Cardiac fibroblast (primary cell): ENCODE measurements at places on chromosomes 4 and X.

- no peak for DNase-seq
Measured at GRCh38 chr4:13539619-13540445, 4.5 kb downstream of the NKX3-2 start.

- DNase-seq: peak; percentile 46
Measured at GRCh38 chrX:115499112-115499805, 61.7 kb upstream of the PLS3 start.

- DNase-seq: no peak
Measured at GRCh38 chr4:15063341-15063740, 61.1 kb downstream of the CPEB2 start.

GRCh38 chr4:167222099-167222498 lies 12.2 kb downstream of the SPOCK3 start:
- DNase-seq: no peak

DNA sequence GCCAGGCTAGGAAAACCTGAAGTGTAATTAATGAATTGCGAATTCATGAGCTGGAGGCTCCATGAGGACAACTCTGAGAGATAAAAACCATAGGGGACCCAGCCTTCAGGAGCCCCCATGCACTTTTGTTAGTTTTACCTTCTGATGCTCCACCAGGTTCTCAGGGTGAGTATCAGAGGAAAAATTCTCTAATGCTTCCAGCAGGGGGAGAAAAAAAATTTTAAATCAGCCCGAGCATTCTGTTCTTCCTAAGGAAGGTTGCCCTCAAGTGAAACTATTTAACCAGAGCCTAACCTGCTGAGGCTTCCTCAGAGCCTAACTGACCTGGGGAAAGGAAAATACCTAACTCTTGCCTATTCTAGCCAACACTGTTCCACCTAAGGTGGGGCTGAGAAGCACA lies 552.6 kb downstream of the PPARGC1A start:
- no peak for DNase-seq

DNA sequence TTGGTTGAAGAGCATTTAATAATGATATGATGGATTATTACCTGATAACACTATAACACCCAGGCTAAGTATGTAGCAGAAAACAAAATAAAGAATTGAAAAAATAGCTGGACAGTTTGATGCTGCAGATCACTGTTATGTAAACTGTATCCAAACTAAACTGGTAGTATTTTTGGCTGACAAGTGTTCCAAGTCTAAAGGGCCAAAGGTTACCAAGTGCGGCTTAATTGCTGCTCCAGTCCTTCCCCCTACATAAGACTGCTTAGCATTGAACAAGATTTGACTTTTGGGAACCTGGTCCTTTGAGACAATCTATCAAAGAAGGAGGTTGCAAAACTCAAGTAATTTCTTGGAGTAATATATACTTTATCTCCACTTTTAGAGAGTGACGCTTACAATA lies 249.6 kb downstream of the CAMK2D start:
- no peak for DNase-seq

GRCh38 chr4:113040793-113041192 lies 8.7 kb upstream of the ANK2 start:
- DNase-seq: no peak

- no peak for DNase-seq
Measured at GRCh38 chr4:76952071-76952470, 2.5 kb downstream of the SEPTIN11 start.

DNA sequence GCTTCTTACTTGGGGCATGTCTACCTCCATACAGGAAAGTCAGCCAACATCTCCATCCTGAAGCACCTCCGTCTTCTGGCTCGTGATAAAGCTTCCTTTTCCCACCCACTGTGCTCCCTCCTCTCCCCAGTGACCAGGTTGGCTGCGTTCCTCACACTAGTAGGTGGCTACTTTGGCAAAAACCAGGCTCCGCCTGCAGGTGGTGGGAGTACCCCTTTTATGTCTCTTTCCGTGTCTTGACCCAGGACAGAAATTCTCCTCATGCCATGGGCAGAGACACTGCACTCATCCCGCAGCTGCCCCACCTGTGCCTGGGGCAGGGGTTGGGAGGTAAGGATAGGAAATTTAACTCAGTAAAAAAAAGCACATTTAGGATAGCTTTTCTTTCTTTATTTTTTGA lies 50.9 kb downstream of the ENPP6 start:
- DNase-seq: no peak

- DNase-seq: peak; percentile 95
Measured at GRCh38 chr4:77156912-77157858, at the start of gene CCNG2. Gene CCNG2 (plus strand): TSS chr4:77157207. CDS start chr4:77158533, 1,326 bp downstream.

- peak; percentile 44 for DNase-seq
Measured at GRCh38 chr4:75289914-75290582, 224.2 kb downstream of the RCHY1 start.

GRCh38 chr4:173835903-173836302 lies 305.9 kb upstream of the HAND2 start:
- DNase-seq: peak; percentile 51

- DNase-seq: no peak
Measured at GRCh38 chr4:79848329-79848728, 224.7 kb downstream of the ANTXR2 start.

- no peak for DNase-seq
Measured at GRCh38 chr4:36573441-36573840, 292.0 kb downstream of the DTHD1 start.

- DNase-seq: no peak
Measured at GRCh38 chr4:160129439-160129838, 1026.6 kb downstream of the RAPGEF2 start.

- DNase-seq: no peak
Measured at GRCh38 chrX:106928227-106928626, 8.0 kb downstream of the CLDN2 start.

DNA sequence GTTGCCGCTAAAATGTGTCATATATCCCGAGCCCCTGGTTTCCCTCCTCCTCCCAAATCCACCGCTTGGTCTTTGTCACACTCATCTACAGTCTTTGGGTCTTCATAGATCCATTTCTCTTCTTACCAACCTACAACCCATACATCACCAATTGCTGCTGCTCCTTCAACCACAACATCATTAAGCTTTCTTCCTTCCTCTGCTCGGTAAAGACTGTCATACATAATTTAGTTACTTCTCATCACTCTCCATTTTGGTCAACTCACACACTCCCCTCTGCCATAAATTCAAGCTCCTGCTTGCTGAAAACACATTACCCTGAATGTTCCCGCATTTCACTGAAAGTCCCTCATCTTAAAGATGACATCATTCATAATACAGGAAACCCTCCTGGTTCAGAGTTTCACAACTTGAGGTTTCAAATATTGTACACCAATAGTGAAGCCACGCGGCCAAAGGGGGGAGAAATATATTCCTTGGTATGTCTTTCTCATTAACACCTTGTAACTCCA lies 1.7 kb upstream of the DCTD start:
- no peak for DNase-seq

- no peak for DNase-seq
Measured at GRCh38 chr4:57854748-57855147, 744.6 kb upstream of the IGFBP7 start.

- DNase-seq: no peak
Measured at GRCh38 chr4:145520172-145520571, 38.5 kb downstream of the SMAD1 start.

DNA sequence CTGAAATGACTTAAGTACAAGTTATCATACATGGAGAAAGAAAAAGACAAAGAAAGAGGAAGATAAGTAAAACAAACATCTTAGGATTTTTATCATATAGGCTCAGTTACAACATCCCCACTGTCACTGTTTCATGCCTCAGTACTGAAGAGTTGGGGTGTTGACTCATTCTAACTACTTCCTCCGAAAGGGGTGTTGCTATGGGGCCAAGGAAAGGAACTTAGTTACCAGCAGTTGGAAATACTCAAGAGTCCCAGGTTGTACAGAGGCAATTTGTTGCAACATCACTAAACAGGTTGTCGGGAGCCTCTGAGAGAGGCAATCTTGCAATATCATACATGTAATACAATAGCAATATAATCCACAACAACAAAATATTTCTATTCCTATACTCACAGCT lies 1264.7 kb downstream of the PCDH7 start:
- DNase-seq: peak; percentile 3

DNA sequence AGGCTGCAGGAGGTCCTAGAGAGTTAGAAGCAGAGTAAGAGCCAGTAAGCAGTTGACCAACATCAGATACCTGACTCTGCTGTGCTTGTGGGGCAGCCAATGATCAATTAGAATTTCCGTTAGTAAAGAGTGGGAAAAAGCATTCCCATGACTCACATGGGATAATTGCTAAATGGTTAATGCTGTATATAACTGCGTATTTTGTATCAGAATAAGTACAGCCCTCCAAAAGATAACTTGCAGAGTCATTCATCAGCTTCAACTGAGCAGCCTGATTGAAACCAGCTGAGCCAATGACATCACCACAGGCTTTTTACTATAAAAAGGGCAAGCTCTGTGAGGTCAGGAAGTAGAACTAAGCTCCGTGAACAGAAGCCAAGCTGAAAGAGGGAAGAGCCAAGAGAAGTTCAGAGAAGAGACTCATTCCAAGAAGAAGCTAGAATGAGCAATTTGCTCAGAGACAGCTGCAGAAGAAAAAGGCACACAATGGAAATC lies 67.9 kb downstream of the PPP3CA start:
- peak; percentile 97 for DNase-seq

- peak; percentile 83 for DNase-seq
Measured at GRCh38 chr4:5780831-5781480, 70.0 kb downstream of the EVC start.

GRCh38 chr4:94536649-94537469 lies 85.1 kb downstream of the PDLIM5 start:
- DNase-seq: peak; percentile 55

DNA sequence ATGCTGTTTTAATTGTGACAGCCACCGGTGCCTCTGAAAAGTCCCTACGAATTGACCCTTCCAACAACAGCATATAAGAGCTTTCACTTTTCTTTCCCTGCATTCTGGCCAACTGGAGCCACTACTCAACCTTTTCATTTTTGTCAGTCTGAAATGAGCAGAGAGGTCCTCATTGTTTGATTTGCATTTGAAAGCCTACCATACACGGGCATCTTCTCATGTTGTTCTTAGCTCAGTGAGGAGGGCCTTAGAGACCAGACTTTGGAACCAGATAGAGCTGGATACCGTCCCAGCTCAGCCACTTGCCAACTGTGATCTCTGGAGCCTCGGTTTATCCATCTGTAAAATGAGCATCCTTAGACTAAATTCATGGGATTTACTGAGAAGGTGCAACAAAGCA lies 16.9 kb upstream of the TMSB4X start:
- no peak for DNase-seq
